Epithelial cell of umbilical artery (primary cell): ENCODE measurements at places on chromosomes 1 and 21. TPM values are rescaled to one million over a fixed set of nuclear protein-coding genes. Genes with fewer than 3 reads are reported as not detected.

The LCE1B gene
- not detected in 2 replicates for total RNA-seq

The MIGA1 gene
- 8.8 and 14.7 TPM in 2 replicates for total RNA-seq

The UQCRHL gene
- 0.76 and 2.9 TPM in 2 replicates for total RNA-seq

The OR2W3 gene
- total RNA-seq = not detected in 2 replicates

The NBPF4 gene
- total RNA-seq = not detected in 2 replicates

The KIF14 gene
- 8.8 and 10.9 TPM in 2 replicates for total RNA-seq

The ZBED6 gene
- total RNA-seq = 8.4 and 12.3 TPM in 2 replicates

The OLIG2 gene
- total RNA-seq = not detected in 2 replicates

The S100A16 gene
- total RNA-seq = 470 and 513 TPM in 2 replicates

The VTCN1 gene
- total RNA-seq = not detected in 2 replicates

The RASAL2 gene
- 11.7 and 14.3 TPM in 2 replicates for total RNA-seq

The CFAP141 gene
- not detected in 2 replicates for total RNA-seq

The ITSN1 gene
- total RNA-seq = 42.9 and 64.7 TPM in 2 replicates

The EVI5 gene
- 34.0 and 45.5 TPM in 2 replicates for total RNA-seq

The CFAP107 gene
- not detected in 2 replicates for total RNA-seq

The LRRC3 gene
- total RNA-seq = 0.61 and 1.9 TPM in 2 replicates

The IGSF3 gene
- 0.30 and 0.97 TPM in 2 replicates for total RNA-seq

The FCN3 gene
- under 0.01 TPM in 1 of 2 replicates, not detected in the other for total RNA-seq

The RXFP4 gene
- not detected in 2 replicates for total RNA-seq

The SPATC1L gene
- total RNA-seq = 4.1 and 7.5 TPM in 2 replicates

The TMEM240 gene
- 2.9 and 4.1 TPM in 2 replicates for total RNA-seq

The OR2G6 gene
- not detected in 2 replicates for total RNA-seq

The CTSS gene
- total RNA-seq = 31.9 and 37.0 TPM in 2 replicates

The CRYAA gene
- not detected in 2 replicates for total RNA-seq

The CD84 gene
- total RNA-seq = not detected in 2 replicates

The OR2T33 gene
- not detected in 2 replicates for total RNA-seq

The DIPK1A gene
- total RNA-seq = 0.65 and 0.76 TPM in 2 replicates

The SELE gene
- total RNA-seq = 2.0 and 3.9 TPM in 2 replicates

The PROX1 gene
- total RNA-seq = 0.15 and 0.32 TPM in 2 replicates

The S100A7A gene
- total RNA-seq = not detected in 2 replicates

The LEMD1 gene
- not detected in 2 replicates for total RNA-seq

The CFAP57 gene
- 0.15 and 0.32 TPM in 2 replicates for total RNA-seq

The PRELP gene
- total RNA-seq = under 0.01 and 0.15 TPM in 2 replicates

The NR5A2 gene
- total RNA-seq = 4.5 and 14.3 TPM in 2 replicates

The KCNJ6 gene
- not detected in 2 replicates for total RNA-seq

The RIPPLY3 gene
- total RNA-seq = under 0.01 TPM in 1 of 2 replicates, not detected in the other

The SDHC gene
- 22.1 and 46.2 TPM in 2 replicates for total RNA-seq

The TRNP1 gene
- 7.5 and 11.7 TPM in 2 replicates for total RNA-seq

The HES5 gene
- not detected in 2 replicates for total RNA-seq

The MEAF6 gene
- 57.5 and 72.0 TPM in 2 replicates for total RNA-seq

The KCNE2 gene
- not detected in 2 replicates for total RNA-seq

The RGSL1 gene
- not detected in 2 replicates for total RNA-seq

The PRUNE1 gene
- total RNA-seq = 4.2 and 5.0 TPM in 2 replicates

The CD1D gene
- not detected in 2 replicates for total RNA-seq

The CD53 gene
- 0.97 and 2.4 TPM in 2 replicates for total RNA-seq

The CLIC6 gene
- total RNA-seq = not detected in 2 replicates

The PLD5 gene
- total RNA-seq = not detected in 2 replicates

The RAB3GAP2 gene
- 26.6 and 33.6 TPM in 2 replicates for total RNA-seq

The BCL2L15 gene
- total RNA-seq = under 0.01 and 1.6 TPM in 2 replicates

The WNT3A gene
- total RNA-seq = not detected in 2 replicates
